Urothelium cell line (cell line): ENCODE measurements at places on chromosomes 16 and 17.
A peak's percentile ranks its signal among the peaks of the same experiment; 100 is the strongest.

GRCh38 chr16:81000873-81001272 is 5.8 kb downstream of the CMC2 start:
- no peak for DNase-seq

- no peak for DNase-seq
Observed at GRCh38 chr16:75207831-75208230, 870 bp upstream of the CTRB2 start.

GRCh38 chr17:5638596-5638995 is 54.3 kb upstream of the NLRP1 start:
- no peak for DNase-seq

DNA sequence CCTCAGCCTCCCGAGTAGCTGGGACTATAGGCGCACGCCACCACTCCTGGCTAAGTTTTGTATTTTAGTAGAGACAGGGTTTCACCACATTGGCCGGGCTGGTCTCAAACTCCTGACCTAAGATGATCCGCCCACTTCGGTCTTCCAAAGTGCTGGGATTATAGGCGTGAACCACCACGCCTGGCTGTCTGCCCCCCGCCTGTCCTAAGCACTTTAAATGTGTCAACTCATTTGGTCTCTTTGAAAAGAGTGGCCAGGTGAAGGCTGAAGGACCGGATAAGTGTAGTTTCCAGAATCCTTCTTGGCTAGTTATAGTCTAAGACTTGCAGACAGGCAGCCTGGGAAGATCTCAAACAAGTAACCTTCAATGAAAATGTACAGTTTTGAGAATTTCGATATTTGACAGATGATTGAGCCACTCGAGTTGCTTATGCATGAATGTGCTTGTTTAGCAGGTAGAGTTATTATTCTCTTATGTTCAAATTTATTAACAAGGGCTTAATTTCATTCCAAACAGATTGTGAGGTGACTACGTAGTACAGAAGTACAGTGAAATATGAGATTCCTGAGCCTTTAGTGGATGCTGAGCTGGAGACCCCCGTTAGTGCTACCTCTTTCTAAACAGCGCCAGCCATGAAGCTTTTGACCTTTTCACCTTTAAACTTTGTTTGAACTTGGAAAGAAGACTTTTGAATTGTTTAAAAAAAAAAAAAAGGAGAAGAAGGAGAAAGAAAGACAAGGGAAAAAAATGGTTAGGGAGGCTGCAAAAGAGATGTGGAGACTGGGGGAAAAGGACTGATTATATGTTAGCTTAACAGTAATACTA is 164.4 kb upstream of the TBX2 start:
- DNase-seq, result no peak

GRCh38 chr16:4803401-4803844 is 990 bp upstream of the ROGDI start:
- DNase-seq, result no peak

GRCh38 chr16:84617041-84617790 is 662 bp downstream of the COTL1 start:
- DNase-seq, result peak; percentile 45

GRCh38 chr16:75311383-75311938 is 60.0 kb upstream of the BCAR1 start:
- no peak for DNase-seq

DNA sequence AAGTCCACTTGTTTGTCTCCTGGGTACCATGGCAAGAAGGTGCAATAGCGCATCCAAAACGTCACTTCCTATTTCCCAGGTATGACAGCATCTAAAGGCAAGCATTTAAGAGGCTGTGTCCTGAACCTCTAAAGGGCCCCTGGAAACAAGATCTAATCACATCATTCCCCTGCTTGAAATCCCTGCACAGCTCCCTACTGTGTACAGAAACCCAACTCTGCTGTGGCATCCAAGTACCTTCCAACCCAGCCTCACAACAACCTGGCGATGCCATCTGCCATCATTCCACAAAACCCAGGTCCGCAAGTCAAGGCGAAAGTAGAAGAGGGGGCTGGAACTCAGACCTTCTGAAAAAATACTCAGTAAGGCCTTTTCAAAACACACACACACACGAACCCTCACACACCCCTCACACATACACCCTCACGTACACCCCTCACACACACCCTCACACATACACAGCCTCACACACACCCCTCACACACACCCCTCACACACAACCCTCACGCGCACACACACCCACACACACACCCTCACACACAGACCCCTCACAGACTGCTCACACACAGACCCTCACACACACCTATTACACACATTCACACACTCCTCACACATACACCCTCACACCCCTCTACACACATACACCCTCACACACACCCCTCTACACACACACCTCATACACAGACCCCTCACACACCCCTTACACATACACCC is 24.5 kb downstream of the C17orf67 start:
- no peak for DNase-seq

DNA sequence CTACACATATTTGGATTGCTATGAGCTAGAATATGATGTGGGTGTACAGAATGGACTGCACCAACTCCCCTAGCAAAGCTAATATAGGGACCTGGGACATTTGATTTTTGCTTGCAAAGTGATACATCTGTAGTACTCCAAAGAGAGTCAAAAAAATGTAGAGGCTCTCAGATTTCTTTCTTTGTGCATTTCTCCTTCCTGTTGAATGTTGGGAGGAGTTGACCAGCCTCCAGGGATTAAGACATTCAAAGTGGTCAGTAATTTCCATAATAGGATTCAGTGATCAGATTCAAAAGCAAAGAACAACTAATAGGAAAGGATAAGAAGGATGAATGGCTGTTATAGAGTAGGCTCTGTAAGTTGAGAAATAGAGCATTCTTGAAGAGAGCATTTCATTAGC is 934.9 kb downstream of the KCNJ2 start:
- DNase-seq, result no peak

- peak; percentile 48 for DNase-seq
Observed at GRCh38 chr16:5257462-5257861, 159.9 kb upstream of the EEF2KMT start.

GRCh38 chr17:79188685-79189084 is 114.1 kb downstream of the ENGASE start:
- no peak for DNase-seq

DNA sequence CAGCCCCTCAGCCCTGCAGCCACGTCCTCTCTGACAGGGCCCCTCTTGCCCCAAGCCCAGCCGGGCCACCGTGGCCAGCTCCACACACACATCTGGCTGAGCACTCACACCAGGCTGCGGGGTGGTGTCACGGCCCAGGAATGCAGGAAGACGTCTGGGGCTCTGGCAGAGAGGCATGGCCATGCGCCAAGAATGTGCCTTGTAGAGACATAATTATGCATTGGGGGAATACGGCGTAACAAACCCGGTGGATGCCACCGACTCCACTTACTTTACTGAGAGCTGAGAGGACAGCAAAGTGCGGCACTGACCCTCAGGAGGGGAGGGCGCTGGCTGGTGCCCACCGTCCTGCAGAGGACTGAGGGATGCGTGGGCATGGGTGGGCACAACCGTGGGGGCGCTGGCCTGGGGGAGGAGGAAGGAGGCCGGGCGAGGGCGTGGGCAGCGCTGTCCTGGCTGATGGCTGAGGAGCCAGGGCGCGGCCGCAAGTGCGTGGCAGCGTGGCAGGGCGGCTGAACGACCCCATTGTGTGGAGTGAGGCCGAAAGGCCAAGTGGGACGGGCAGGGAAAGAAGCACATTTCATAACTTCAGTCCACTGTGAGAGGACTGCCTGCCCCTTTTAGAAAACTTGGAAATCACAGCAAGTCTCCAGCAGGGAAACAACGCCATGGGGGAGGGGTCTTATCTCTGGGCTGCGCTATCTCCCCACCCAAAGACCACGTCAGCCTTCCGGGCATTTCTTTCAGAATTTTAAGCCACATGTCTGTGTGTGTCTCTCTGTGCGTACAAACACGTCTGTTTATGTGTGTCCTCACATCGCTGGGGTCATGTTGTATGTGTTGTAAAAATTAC is 30.6 kb downstream of the METRNL start:
- peak; percentile 98 for DNase-seq

- no peak for DNase-seq
Observed at GRCh38 chr17:45230787-45231480, 9.2 kb downstream of the FMNL1 start.
